Neuronal stem cell (in vitro differentiated cells): ENCODE measurements at places on chromosomes 16 and 17.
A peak's percentile ranks its signal among the peaks of the same experiment; 100 is the strongest.

GRCh38 chr16:81650982-81651562, 128.0 kb upstream of the PLCG2 start:
- peak; percentile 48 for DNase-seq

DNA sequence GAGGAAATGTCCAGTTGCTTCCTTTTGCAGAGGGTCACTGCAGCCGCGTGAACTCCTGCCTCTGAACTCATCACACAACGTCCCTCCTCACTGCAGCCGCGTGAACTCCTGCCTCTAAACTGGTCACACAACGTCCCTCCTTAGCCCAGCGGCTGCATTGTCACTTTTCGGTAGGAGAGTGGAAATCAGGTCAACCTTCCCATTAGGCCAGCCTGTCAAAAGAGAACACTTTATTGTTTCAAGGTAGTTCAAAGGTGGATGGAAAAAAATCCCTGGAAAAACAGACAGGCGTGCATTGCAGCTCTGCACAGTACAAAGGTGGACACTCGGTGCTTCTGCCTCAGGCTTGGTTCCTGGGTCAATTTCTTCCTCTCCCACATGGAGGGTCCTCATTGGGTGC, 280.2 kb downstream of the FOXL1 start:
- no peak for DNase-seq

DNA sequence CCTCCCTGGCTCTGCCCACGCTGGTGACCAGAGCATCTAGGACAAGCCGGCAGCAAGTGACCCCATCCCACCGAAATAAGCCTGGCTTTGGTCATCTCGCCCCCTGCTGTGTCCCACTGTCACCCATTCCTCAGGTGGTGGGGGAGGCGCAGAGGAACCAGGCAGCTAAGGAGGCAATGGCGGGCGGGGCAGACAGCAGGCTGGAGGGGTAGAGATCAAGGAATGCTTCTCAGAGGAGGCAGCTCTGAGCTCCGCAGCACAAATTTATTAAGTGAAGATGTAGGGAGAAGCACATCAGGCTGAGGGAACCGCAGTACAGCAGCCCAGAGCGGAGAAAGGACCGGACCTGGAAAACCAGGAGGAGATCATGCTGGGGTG, 7.5 kb upstream of the KREMEN2 start:
- DNase-seq: no peak

DNA sequence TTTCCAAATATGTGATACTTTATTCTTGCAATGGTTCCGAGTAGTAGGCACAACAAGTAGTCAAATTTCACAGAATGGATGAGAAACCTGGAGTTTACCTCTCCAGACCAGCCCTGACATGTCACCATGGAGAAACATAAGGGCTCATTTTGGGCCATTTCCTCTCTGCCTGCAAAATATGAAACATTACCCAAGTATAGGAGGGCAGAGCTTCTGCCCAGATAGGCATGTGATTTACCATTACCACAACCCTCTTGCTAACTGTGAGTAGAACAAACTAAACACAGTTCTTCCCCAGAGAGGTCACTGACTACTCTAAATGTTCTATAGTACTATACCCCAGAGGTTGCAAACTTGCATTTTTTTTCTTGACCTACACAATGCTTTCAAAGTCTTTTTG, 15.7 kb upstream of the KPNB1 start:
- DNase-seq: no peak

GRCh38 chr17:72137161-72137560, 16.3 kb downstream of the SOX9 start:
- DNase-seq: no peak

- DNase-seq: no peak
These were observed 211.3 kb downstream of the CCDC182 start for GRCh38 chr17:57533684-57534305.

DNA sequence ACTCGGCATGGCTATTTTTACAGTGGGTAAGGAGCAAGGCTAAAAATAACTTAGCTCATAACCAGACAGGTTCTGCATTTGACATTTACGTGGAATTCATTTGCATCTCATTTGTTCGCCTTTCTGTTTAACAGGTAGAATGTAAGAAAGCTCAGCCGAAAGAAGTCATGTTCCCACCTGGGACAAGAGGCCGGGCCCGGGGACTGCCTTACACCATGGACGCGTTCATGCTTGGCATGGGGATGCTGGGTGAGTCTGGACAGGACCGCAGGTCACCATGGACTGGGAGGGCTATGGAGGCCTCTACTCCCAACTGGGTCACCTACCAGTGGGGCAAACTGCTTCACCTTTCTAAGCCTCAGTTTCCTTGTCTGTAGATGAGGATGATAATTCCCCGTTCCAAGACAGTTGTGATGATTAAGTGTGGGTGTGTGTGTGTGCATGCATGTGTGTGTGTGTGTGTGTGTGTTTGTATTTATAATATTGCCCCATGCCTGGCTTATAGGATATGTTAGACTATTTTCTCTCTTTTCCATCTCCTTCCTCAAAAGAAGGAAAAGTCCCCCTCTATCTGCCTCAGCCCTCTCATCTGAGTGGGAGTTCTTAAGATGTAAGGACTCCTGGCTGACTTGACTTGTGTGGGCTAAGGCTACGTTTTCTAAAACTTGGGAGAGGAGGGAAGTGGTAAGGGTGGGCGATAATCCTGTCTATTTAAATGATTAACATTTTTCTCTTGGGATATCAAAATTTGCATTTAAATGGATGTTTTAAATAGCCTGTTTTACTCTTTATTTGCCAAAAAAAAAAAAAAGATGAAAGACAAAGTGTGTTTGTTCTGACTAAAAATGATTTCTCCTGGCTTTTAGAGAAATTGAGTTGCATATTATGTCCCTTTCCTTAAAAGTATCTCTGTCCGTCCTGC, 129.0 kb downstream of the CCDC182 start:
- DNase-seq: no peak
